ENCODE measurements at places on chromosomes 4 and X.
A peak's percentile ranks its signal among the peaks of the same experiment; 100 is the strongest.

- DNase-seq, result peak; percentile 92
Observed at GRCh38 chrX:153763989-153764755, at the start of gene PLXNB3. PLXNB3 (plus strand) TSS chrX:153764249; CDS start chrX:153765536, 1,287 bp downstream.

GRCh38 chr4:60366661-60367060 is 833.5 kb upstream of the ADGRL3 start:
- no peak for DNase-seq

GRCh38 chr4:87844452-87844851 is 11.7 kb downstream of the MEPE start:
- DNase-seq, result no peak

DNA sequence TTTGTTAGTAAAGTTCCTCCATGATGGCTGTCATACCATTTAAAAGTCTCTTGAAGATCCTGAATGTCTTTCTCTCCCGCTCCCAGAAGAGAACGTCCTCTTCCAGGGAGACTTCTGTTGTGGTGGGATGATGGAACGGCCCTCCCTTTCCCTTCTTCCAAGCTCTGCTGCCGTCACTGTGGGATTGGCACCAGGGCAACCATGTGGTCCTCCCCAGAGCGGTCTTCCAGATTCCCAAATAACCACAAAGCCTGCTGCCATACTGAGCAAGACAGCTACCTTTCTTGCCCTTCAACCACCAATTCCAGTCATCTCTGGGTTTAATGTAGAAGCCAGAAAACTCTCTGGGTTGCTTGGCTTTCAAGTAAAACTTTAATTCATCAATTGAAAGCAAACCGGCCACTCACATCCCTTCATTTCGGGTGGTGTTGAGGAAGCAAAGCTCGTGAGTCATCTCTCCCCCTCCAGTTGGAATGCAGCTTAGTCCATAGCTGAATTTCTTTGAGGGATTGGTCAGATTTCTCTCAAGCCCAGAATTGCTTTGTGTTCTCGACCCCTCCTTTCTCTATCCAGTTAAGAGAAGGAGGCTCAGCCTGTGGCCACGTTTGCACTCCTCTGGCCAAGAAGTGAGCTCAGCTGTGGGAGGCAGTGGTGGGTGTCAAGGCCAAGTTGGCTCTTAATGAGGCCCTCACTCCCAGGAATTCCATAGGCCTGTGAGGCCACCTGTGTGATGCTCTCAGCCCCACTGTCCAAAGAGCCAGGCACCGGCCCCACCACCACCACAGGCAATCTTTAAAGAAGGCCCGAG is 36.9 kb downstream of the FHDC1 start:
- no peak for DNase-seq

DNA sequence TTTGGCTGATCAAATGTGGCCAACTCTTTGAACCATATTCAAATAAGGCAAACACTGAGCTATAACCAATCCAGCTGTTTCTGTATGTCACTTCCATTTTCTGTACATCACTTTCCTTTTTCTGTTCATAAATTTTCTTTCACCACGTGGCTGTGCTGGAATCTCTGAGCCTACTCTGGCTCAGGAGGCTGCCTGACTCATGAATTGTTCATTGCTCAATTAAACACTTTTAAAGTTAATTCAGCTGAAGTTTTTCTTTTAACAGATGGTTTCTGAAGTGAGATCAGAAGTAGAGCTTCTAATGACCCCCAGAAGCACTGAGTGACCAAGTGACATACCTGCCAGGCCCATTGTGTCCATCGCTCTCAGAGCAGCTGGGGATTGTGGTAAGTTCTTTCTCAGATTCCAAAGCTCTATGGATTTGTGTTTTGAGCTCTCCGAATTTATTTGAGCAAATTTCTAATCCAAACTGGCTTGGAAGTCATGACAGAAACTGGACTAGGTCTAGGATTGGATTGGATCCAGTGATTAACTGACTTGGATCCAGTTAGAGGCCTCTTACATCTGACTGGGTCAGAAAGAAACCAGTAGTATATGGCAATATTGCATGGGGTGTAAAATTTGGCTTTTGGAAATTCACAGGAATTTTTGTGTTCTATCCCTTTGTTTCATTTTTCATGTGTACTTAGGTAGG is 121.2 kb upstream of the BANK1 start:
- no peak for DNase-seq

GRCh38 chr4:88879991-88880390 is 177.0 kb downstream of the FAM13A start:
- no peak for DNase-seq

DNA sequence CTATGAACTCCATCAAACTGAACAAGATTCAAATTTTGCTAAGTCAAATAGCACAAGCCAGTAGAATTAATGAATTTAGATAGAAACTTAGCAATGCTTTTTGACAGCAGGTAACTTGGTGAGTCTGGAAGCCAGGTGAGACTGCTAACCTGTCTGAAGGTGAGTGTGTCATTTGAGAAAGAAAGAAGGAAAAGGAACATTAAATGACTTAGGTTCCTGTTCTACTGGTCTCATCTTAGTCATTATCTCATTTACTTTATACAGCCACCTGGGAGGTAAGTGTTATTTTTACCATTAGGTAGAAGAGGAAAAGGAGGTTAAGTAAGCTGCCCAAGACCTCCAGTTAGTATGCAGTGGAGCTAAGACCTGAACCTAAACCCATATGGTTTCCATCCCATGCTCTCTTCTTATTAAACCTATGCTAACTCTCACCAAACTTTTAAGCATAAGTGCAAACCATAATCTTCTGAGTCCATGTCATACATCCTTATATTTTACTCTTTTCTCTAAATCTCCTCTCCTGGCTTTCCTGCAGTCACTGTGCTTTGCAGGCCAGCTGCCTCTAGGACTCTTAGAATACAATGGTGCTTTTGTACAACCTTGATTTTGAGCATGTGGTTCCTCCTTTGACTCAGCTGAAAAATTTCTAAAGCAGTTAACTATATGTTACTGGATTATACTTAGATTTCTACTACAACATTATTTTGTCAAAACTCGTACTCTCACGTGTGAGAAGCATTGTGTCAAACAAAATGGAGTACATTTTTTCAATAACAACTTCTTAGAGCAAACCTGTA is 68.5 kb downstream of the ATP10D start:
- DNase-seq, result no peak

DNA sequence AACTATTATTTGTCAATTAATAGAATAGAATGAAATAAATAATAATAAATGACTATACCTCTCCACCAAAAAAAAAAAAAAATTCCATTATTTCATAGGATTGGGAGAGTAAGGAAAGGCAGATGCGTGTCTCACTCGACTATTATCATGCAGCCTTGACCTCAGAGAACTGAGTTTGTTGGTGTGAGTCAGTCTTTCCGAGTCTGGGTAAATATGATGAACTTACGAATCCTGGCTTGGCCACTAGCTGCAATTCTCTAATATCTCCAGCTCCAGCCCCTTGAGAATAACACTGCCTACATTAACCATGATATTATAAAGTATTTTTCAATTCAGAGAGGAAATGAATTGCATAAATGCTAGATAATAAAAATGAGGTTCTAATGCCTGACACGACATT is 46.6 kb upstream of the DHX15 start:
- no peak for DNase-seq

DNA sequence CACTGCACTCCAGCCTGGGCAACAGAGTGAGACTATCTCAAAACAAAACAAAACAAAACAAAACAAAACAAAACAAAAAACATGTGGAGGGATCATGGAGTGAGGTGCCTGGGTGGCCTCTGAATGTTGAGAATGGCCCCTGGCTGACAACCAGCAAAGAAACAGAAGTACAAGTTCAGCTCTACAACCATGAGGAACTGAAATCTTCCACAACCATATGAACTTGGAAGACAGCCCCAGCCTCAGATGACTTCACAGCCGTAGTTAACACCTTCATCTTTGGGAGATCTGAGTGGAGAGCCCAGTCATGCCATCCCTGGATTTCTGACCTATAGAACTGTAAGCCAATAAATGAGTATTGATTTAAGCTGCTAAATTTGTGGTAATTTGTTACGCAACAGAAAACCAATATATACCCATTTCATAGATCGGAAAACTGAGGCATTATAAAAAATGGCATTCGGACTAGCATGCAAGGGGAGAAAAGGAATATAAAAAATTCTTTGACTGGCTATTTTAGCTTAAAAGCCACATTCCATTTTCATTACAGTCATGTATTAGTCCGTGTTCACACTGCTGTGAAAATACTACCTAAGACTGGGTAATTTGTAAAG is 138.7 kb upstream of the RAPGEF2 start:
- no peak for DNase-seq

DNA sequence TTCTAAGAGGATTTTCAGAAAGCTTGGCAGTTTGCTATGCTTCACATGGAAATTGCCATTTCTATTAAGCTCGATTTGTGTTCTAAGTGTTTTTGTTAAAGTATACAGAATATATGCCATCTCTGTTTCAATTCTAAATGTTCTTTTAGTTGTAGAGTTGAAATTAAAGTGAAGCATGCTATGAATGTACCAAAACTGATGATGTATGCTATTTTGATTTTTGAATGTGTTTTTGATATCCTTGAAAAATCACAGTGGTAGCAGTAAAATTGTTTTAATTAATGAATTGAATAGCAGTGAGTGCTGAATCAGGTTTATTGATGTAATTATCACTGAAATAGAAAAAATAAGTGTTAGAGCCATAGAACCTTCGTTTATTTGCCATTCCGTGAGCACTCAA is 110.9 kb downstream of the TENM3 start:
- no peak for DNase-seq

DNA sequence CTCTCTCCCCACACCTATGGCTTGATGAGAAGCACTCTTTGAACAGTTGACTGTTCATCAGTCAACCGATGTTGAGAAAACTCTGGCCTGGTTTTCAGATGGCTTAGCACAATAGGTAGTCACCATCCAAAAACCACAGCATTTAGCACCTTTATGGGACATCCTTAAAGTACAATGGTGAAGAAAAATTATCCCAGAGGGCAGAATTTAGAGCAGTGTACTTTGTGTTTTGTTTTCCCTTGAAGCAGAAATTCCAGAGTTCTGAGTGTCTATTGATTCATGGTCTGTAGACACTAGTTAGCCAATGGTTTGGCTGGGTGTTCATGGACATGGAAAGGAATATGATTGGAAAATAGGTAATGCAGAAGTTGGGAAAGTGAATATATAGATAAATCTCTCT is 487.0 kb downstream of the PDHA2 start:
- DNase-seq, result no peak

DNA sequence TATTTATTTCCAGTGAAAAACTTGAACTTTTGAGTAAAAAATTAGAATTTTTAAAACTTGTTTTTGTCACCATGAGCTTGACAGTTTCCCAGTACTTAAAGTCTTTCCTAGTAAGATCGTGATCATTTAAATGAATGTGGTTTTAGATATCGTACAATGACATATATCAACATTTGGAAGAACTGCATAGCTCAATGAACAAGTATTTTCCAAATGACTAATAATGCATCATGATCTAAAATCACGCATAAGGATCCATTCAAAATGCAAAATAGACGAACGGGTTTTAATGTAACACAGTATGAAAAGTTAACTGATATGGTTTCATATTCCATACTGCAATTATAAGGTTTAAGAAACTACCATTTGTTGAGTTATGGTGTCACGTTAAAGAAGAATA is 4.1 kb upstream of the NDNF start:
- DNase-seq, result no peak

GRCh38 chr4:183312841-183313240 is 7.2 kb downstream of the CLDN22 start:
- no peak for DNase-seq

GRCh38 chr4:134747108-134747805 is 545.7 kb upstream of the PABPC4L start:
- DNase-seq, result no peak

DNA sequence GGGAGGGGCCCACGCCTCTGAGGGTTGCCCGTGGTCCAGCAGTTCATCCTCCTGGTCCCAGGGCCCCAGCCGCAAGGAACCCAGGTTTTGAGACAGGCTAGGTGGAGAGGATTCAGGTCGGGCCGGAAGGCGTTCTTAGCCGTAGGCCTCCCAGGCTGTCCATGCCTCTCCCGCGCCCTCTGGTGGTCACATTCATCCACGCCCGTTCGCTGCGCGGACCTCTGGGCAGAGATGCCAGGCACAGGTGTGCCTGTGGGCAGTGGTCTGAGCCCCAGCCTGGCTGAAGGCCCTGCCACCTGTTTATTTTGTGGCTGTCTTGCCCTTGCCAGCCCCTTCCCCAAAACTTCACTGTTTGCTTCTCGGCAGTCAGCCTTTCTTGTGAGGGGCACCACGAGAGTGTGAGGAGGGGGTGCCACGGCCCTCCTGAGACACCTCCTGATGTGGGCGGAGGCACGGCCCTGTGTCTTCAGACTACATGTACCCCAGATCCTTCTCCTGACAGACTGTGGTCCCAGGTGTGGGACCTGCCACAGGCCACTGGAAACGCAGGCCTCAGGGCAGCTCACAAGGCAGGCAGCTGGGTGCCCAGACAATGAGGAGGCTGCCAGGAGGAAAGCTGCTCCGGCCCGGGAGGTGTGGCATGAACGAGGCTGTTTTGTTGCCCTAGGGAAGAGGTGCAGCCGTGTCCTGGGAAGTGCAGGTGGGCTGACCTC is 5.0 kb downstream of the UVSSA start:
- DNase-seq, result peak; percentile 98

- DNase-seq, result no peak
Observed at GRCh38 chrX:69264158-69264581, 98.9 kb upstream of the PJA1 start.

- no peak for DNase-seq
Observed at GRCh38 chrX:37998586-37999262, 7.6 kb upstream of the SYTL5 start.

DNA sequence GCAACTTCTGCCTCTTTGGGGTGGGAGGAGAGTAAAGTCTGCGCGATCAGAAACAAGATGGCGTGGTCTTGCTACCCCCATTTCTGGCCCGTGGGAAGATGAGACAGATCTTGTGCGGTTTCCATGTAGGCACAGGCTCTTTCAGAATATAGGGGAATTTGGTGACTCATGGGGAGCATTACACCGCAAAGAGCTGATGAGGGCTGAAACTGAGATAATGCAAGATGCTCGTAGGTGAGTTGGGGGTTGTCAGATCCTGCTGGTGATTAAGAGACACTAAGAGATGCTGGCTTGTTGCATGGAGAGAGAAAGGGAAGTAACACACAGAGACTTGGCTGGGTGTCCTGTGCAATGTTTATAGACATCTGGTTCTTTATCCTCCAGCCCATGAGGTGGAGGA is 1.5 kb downstream of the EVC start:
- DNase-seq, result no peak

DNA sequence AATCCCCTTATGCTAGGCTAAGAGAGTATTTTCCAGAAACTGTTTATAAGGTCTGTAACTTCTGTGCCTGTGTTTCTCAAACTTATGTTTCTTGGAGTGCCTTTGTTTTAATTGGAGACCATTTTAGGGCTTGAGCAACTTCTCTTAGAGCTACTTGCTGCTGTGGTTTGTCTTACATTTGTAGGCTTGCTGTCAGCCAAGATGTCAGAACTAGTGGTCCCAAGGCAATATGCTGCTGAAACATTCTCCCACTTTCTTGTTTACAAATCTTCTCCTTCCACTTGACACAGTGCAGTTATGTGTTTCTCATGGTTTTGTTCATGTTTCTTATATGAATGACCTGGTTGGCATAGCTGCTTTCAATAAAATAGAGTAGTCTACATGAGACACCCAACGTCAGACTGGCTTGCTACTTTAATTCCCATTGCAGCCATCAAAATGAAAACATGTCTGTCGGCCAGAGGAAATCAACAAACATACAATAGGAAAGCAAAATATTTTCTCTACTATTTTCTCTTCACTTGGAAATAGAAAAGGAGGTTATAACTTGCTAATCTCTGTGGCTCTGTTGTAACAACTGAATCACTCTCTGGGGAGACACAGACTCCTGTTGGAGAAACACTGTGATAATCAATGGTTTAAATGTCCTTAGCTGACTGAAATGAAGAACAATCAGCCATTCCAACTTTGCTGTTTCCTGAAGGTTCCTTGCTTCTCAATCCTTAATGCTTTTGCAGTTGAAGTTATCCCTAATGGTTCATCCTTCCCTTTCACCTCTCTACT is 426.4 kb downstream of the PDGFC start:
- no peak for DNase-seq
